Activated CD8-positive, alpha-beta T cell treated with anti-CD3 and anti-CD28 coated beads for 36 hours (primary cell): ENCODE measurements at places on chromosomes 11 and 22. TPM values are rescaled to one million over a fixed set of nuclear protein-coding genes. Genes with fewer than 3 reads are reported as not detected.

NRXN2 gene
- 0.22 TPM for total RNA-seq

GRCh38 chr11:13140028-13140870 lies 131.1 kb downstream of the RASSF10 start:
- H3K36me3 ChIP-seq, result no peaks in the 10 kb centered on the region
- DNase-seq, result peak; percentile 3
- peaks cover 18% of the 10 kb centered on the region for H3K27me3 ChIP-seq
- no peaks in the 10 kb centered on the region for H3K4me1 ChIP-seq
- no peak overlapping the region for H3K27ac ChIP-seq

GRCh38 chr11:216081-216974 lies 8.8 kb downstream of the RIC8A start:
- H3K4me1 ChIP-seq, result peaks cover 11% of the 10 kb centered on the region
- no peaks in the 10 kb centered on the region for H3K27me3 ChIP-seq
- peaks cover 38% of the 10 kb centered on the region for H3K36me3 ChIP-seq
- no peak overlapping the region for H3K4me3 ChIP-seq
- no peak for DNase-seq

CLTCL1 gene
- total RNA-seq, result 0.45 TPM

MMP1 gene
- not detected for total RNA-seq

DNA sequence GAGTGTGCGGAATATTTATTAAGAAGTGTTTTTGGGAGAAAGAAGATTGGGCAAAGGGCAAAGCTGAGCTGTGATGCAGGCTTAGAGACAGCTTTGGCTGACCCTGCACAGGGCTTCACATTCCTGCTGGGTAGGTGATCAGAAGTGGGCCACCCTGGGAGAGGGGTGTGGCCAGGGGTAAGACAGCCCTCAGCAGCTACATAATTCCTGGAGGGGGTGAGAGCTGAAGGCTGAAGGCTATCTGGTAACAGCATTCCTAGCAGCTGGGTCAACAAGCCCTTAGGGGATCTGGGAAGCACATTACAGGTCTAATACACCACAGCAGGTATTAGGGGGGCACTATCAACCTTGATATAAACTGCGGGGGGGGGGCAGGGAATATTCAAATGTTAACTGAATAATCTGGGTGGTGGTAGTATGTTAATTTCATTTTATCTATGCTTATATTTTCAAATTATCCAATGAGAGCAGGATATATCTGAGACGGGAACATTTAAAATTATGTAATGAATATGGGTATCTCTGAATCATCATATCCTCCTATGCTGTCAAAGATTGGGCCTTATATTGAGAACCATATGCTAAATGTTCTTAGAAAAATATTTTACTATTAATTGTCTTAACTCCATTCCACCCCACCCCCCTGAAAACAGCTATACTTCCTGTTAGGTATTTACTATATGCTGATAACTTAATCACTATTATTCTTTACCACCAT lies 5.9 kb downstream of the OOSP1 start:
- no peak for DNase-seq
- H3K36me3 ChIP-seq, result no peaks in the 10 kb centered on the region
- no peak overlapping the region for H3K27ac ChIP-seq
- H3K27me3 ChIP-seq, result peaks cover 15% of the 10 kb centered on the region

- H3K4me1 ChIP-seq, result peaks cover 37% of the 10 kb centered on the region
- no peaks in the 10 kb centered on the region for H3K27me3 ChIP-seq
- no peak overlapping the region for H3K27ac ChIP-seq
- no peak overlapping the region for H3K4me3 ChIP-seq
Measured at GRCh38 chr11:111635706-111636045, 33.4 kb downstream of the SIK2 start.

SLC22A8 gene
- not detected for total RNA-seq

- no peaks in the 10 kb centered on the region for H3K4me1 ChIP-seq
- no peaks in the 10 kb centered on the region for H3K27me3 ChIP-seq
- no peaks in the 10 kb centered on the region for H3K36me3 ChIP-seq
- H3K27ac ChIP-seq, result no peak overlapping the region
- H3K4me3 ChIP-seq, result no peak overlapping the region
- DNase-seq, result no peak
Measured at GRCh38 chr11:64101461-64101860, 64.5 kb downstream of the MACROD1 start.

DNA sequence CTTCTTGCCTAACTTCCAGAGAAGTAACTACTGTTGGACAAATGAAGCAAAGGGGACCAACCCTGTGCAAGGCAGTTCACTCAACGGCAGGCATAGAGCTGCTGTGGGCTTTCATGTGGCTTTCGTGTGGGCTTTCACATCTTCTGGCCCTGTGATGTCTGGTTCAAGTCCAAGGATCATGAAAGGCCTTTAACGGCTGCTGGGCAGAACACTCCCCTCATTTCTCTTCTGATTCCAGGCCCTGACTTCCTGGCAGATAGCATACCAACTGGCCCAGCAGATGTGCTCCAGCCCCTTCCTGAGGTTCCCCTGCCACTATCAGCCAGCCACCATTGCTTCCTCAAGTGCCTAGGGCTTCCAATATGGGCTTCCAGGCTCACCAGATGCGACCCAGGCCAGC lies 28.7 kb upstream of the CTR9 start:
- H3K27me3 ChIP-seq, result peaks cover 12% of the 10 kb centered on the region
- H3K4me3 ChIP-seq, result no peak overlapping the region
- H3K36me3 ChIP-seq, result no peaks in the 10 kb centered on the region

OR4C3 gene
- not detected for total RNA-seq

GRCh38 chr11:35791088-35791958 lies 128.7 kb downstream of the TRIM44 start:
- DNase-seq, result no peak
- H3K36me3 ChIP-seq, result peaks cover 4% of the 10 kb centered on the region
- H3K27ac ChIP-seq, result no peak overlapping the region
- no peaks in the 10 kb centered on the region for H3K27me3 ChIP-seq
- H3K4me3 ChIP-seq, result no peak overlapping the region

DNA sequence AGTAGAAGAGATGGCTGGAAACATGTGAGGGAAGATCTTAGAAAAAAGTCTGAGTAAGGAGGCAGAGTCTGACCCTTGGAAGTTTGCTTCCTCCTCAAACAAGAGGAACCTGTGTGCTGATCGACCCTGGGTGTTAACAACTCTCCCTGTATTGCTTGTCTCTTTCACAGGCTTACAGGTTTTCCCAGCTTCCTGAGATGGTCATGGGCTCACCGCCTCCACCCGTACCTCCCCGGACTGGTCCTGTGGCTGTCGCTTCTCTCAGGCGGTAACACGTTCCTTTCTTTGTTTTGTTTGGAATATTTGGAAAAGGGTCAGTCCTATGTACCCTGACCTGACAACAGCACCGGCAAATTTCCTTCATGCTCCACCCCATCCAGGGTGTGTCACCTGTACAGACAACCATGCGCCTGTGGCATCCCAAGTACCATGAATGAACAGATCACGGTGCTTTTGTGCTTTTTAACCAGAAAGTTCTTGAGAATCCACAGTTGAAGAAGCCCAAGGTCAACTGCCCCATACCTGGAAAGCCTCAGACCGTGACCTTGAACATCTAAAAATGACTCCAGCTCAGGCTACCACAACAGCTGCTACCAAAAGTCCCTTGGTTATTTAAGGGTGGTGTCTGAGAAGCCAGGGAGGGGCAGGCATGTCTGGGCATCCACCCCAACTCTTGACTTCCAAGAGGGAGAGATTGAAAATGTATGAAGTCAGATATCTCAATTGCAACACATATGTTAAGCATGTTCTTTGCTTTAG lies 44.6 kb downstream of the C11orf91 start:
- H3K36me3 ChIP-seq, result no peaks in the 10 kb centered on the region
- H3K4me3 ChIP-seq, result no peak overlapping the region
- no peak overlapping the region for H3K27ac ChIP-seq
- H3K4me1 ChIP-seq, result no peaks in the 10 kb centered on the region

DNA sequence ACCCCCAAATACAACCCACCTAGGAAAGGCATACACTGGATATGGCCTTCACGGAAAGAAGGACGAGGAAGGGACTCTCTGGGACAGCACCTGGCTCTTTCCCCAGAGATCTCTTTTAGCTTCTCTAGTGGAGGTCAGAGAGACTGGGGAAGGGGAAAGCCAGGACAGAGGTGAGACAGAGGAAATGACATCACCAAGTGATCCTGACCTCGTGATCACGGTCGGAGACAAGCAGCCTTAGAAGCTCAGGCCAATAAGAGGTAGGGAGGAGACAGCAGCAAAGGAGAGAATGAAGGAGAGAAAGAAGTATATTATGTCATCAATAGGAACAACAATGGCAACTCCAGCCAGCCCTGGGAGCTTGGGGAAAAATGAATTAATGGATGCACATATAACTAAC lies 15.4 kb upstream of the TMPRSS13 start:
- no peak overlapping the region for H3K4me3 ChIP-seq
- H3K27me3 ChIP-seq, result no peaks in the 10 kb centered on the region
- no peak for DNase-seq
- H3K36me3 ChIP-seq, result no peaks in the 10 kb centered on the region

DNA sequence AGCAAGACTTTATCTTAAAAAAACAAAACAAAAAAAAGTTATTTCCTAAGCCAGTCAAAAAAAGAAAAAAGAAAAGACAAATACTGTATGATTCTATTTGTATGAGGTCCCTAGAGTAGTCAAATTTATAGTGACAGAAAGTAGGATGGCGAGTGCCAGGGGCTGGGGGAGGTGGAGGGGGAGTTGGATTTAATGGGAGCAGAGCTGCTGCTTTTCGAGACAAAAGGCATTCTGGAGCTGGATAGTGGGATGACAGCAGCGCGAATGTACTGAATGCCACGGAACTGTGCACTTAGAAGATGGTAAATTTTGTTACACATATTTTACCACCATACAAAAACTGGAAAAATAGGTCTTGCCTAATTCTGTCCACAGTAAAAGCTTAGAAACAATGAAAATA lies 17.8 kb upstream of the SYT8 start:
- H3K27me3 ChIP-seq, result no peaks in the 10 kb centered on the region
- DNase-seq, result no peak
- no peaks in the 10 kb centered on the region for H3K36me3 ChIP-seq
- H3K27ac ChIP-seq, result no peak overlapping the region
- no peak overlapping the region for H3K4me3 ChIP-seq
- no peaks in the 10 kb centered on the region for H3K4me1 ChIP-seq

DNA sequence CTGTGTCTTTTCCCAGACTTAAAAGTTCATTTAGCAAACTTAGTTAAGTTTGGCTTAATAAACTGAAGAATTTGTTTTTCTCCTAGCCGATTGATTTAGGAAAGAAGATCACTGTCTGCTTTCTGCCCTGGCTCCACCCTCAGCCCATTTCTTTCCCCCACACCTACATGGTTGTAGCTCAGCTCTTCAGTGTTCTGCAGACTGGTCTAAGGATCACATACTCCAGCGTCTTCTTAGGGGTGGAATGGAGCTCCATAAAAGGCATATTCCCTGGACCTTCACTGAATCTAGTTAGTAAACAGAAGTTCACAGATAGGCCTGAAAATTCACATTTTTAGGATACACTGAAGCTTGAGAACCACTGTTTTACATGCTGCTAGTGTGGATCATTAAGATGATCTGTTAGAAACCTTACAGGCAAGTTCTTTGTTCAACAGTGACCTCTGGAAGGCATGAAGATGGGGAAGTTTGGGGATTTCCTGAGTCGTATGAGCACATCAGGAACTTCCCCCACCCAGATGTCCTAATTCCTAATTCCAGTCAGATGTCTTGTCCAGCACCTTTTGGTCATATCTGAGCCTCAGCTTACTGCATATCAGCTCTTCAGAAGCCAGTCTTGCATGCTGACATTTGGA lies 16.8 kb downstream of the PIWIL4 start:
- H3K27ac ChIP-seq, result no peak overlapping the region
- H3K27me3 ChIP-seq, result no peaks in the 10 kb centered on the region
- H3K4me1 ChIP-seq, result peaks cover 12% of the 10 kb centered on the region
- no peaks in the 10 kb centered on the region for H3K36me3 ChIP-seq
- no peak for DNase-seq

GRCh38 chr11:112265659-112266409 lies 5.2 kb upstream of the PLET1 start:
- no peak for DNase-seq
- H3K4me3 ChIP-seq, result no peak overlapping the region
- H3K36me3 ChIP-seq, result no peaks in the 10 kb centered on the region
- no peaks in the 10 kb centered on the region for H3K27me3 ChIP-seq
- no peaks in the 10 kb centered on the region for H3K4me1 ChIP-seq

MMP13 gene
- not detected for total RNA-seq

- H3K27ac ChIP-seq, result no peak overlapping the region
- no peaks in the 10 kb centered on the region for H3K27me3 ChIP-seq
- peaks cover 4% of the 10 kb centered on the region for H3K4me1 ChIP-seq
- no peak for DNase-seq
- no peak overlapping the region for H3K4me3 ChIP-seq
- H3K36me3 ChIP-seq, result no peaks in the 10 kb centered on the region
Measured at GRCh38 chr11:83544846-83545245, 258.7 kb upstream of the CCDC90B start.

- H3K27me3 ChIP-seq, result peaks cover under 1% of the 10 kb centered on the region
- no peak within 1 kb of the TSS for H3K4me3 ChIP-seq
- no peak for DNase-seq
- no peaks in the 10 kb centered on the region for H3K36me3 ChIP-seq
- no peak within 1 kb of the TSS for H3K27ac ChIP-seq
- H3K4me1 ChIP-seq, result no peaks in the 10 kb centered on the region
Measured at GRCh38 chr11:6771926-6772893, at the start of gene OR2AG2. Gene OR2AG2 (minus strand): TSS chr11:6771976. CDS start chr11:6768957, 3,019 bp downstream.

GRCh38 chr11:101583251-101584128 lies at the start of gene TRPC6:
Gene TRPC6 (minus strand): TSS chr11:101584007. CDS start chr11:101583503, 504 bp downstream.
- H3K4me1 ChIP-seq, result no peaks in the 10 kb centered on the region
- H3K27ac ChIP-seq, result no peak within 1 kb of the TSS
- H3K27me3 ChIP-seq, result peaks cover 19% of the 10 kb centered on the region
- no peak for DNase-seq
- H3K4me3 ChIP-seq, result no peak within 1 kb of the TSS

KCNK7 gene
- total RNA-seq, result 0.77 TPM

- no peak overlapping the region for H3K4me3 ChIP-seq
- no peak for DNase-seq
- no peaks in the 10 kb centered on the region for H3K4me1 ChIP-seq
- H3K27me3 ChIP-seq, result no peaks in the 10 kb centered on the region
- H3K27ac ChIP-seq, result no peak overlapping the region
Measured at GRCh38 chr11:115421992-115422689, 82.1 kb downstream of the CADM1 start.

DNA sequence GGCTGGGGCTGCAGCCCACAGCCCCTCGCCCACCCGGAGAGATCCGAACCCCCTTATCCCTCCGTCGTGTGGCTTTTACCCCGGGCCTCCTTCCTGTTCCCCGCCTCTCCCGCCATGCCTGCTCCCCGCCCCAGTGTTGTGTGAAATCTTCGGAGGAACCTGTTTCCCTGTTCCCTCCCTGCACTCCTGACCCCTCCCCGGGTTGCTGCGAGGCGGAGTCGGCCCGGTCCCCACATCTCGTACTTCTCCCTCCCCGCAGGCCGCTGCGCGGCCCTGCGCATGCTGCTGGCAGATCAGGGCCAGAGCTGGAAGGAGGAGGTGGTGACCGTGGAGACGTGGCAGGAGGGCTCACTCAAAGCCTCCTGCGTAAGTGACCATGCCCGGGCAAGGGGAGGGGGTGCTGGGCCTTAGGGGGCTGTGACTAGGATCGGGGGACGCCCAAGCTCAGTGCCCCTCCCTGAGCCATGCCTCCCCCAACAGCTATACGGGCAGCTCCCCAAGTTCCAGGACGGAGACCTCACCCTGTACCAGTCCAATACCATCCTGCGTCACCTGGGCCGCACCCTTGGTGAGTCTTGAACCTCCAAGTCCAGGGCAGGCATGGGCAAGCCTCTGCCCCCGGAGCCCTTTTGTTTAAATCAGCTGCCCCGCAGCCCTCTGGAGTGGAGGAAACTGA lies 731 bp downstream of the GSTP1 start:
- H3K4me3 ChIP-seq, result peak overlapping the region; percentile 86
- peak overlapping the region; percentile 84 for H3K27ac ChIP-seq
- peaks cover 39% of the 10 kb centered on the region for H3K4me1 ChIP-seq
- H3K27me3 ChIP-seq, result peaks cover 7% of the 10 kb centered on the region
- DNase-seq, result peak; percentile 41
